ENCODE measurements at places on chromosomes 16 and 17.

DNA sequence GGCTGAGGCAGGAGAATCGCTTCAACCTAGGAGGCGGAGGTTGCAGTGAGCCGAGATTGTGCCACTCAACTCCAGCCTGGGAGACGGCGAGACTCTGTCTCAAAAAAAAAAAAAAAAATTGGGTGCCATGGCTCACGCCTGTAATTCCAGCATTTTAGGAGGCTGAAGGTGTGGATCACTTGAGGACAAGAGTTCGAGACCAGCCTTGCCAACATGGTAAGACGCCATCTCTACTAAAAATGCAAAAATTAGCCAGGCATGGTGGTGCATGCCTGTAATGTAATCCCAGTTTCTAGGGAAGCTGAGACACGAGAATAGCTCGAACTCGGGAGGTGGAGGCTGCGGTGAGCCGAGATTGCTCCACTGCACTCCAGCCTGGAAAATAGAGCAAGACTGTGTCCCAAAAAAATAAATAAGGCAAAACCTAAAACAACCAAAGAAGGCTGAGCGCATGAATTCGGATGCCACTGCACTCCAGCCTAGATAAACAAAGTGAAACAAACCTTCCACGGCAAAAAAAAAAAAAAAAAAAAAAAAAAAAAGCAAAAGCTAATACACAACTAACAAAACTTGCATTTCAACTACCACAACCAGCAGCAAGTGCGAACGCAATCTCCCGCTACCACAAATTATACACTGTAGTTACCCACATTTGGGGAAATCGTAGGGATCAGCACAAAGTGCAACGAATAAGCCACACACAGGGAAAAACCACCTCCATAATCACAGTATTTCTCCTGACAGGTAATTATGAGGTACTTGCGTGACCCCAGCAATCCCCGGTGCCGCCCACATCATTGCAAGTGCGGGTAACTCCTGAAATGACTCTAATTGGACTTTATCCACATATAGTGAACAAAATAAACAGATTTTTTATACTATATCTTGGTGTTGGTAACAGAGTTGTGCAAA is 25.6 kb downstream of the TEX14 start:
- no peak for DNase-seq

- DNase-seq: no peak
Measured at GRCh38 chr16:31385680-31386079, 7.5 kb upstream of the ITGAD start.

DNA sequence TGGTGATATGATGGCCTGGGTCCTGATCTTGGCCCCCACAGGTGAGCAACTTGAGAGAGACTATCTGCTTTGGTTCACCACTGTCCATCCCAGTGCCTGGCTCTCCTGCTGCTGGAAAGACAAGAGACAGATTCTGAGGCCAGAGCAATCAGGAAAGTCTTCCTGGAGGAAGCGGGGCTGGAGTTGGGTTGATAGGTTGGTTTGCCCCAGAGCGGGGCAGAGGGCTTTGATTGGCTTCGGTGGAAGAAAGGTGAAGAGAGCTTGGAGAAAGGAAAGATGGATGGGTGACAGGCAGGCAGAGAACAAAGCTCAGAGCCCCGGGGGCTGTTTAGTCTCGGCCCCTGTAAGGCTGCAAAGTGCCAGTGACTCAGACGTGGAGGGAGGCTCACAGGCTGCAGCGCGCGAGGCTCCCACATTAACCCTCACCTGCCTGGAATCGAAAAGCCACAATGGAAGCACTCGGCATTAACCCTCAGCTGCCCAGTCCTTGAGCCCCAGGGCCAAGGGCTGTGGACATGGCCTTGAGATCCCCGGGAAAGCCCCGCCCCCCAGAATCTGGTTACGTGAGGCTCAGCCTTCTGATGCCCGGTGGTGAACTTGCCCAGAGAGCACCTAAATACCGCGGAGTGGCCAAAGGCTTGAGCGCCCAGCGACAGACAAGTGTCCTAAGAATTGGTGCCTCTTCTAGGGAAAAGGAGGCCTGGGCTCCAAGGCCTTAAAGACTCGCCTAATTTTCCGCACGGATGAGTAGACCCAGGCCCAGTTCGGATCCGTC is 996 bp upstream of the CPNE2 start:
- DNase-seq: no peak

DNA sequence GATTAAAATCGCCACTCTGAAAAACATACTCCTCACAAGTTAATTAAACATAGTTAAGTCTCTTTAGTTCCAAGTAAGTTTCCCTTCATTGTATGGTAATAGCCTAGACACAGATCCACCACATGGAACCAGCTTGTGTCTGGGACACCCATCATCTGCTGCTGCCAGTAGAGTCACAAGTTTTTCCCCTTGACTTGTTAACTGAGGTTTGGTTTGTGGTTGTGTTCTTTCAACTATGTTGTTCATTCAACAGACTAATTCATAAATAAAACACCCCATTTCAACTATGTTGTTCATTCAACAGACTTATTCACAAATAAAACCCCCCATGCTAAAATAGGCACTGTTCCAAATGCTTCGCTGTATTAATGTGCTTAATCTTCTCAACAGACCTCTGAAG is 24.4 kb downstream of the YWHAE start:
- DNase-seq: no peak

GRCh38 chr16:62548095-62548494 is 511.9 kb upstream of the CDH8 start:
- no peak for DNase-seq

DNA sequence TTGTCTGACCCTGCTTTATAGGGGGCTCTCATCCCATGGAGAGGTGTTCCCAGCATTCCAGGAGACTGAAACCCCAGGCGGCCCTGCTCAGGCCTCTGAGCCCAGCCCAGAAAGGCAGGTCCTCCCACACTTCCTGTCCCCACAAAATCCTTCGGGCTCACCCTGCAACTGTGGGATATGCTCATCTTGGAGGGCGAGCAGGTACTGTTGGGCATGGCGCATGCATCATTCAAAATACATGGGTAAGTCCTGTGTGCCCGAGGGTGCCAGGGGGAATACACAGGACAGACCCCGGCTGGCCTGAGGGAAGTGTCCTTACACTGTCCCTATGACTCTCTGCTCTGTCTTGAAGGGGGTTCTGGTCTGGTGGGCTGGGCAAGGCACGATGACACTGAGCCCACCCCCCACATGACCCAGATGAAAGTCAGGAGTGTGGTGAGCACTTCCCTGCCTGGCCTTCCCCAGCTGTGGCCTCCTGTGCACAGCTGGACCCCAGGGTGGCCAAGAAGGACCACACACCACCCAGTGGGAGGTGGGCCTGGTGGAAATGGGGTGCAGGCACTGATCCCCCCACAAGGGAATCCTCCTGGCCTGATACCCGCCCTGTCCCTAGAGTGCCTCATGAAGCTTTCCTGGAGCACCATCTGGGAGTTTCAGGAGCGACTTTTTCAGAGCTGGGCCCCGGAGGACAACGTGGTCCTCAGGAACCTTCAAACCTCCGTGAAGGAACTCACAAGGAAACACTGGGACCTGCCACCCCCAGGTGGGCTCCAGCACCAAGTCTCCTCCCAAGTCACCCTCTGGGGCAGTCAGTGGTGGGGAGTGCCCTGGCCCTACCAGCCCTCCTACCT is 46.7 kb downstream of the USP22 start:
- DNase-seq: no peak

DNA sequence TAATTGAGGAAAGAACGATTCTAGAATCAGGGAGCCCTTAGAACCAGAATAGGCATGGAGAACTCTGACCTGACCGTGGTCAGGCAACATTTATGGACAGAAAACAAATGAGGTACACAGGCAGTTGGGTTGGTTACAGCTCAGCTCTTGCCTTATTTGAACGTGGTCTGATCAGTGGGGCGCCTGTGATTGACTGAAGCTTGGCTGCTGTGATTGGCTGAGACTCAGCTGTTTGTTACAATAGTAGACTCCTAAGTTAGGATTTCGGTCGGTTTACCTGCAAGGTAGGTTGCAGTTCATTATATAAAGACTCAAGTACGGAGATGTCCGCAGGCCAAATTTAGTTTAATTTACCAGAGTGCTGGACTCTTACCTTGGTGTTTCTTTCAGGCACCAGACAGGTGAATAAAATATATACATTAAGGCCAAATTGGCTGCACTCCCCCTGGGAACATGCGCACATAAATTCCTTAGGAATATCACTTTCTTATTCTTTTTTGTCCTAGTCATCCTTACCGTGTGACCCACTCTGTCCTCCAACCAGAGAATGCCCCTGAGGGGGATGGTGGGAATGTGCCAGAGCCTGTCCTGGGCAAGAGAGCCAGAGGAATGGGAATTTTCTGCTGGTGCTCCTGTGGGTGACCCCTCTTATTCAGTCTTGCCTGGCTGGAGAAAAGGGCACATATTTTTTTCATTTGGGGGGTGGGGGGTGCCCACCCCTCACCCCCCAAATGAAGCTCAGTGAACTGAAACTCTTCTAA is 7.5 kb upstream of the CSNK2A2 start:
- DNase-seq: no peak

DNA sequence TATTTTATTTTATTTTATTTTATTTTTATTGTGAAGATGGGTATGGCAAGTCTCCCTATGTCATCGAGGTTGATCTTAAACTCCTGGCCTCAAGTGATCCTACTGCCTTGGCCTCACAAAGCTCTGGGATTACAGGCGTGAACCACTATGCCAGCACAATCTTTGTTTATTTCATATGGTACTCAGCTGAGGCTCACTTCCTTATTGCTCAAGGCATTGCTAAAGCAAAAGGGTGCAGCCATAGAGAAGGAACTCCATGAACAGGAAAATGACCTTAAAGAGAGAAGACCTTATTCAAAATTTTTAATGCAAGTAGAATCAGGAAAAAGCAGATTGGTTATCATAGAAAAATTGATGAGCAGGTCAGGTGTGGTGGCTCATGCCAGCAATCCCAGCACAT is 110.6 kb upstream of the RBBP6 start:
- peak; percentile 51 for DNase-seq

- DNase-seq: no peak
Measured at GRCh38 chr17:75561927-75562603, 25.5 kb upstream of the MYO15B start.

GRCh38 chr17:61353615-61354014 is 46.0 kb upstream of the TBX2 start:
- DNase-seq: no peak

DNA sequence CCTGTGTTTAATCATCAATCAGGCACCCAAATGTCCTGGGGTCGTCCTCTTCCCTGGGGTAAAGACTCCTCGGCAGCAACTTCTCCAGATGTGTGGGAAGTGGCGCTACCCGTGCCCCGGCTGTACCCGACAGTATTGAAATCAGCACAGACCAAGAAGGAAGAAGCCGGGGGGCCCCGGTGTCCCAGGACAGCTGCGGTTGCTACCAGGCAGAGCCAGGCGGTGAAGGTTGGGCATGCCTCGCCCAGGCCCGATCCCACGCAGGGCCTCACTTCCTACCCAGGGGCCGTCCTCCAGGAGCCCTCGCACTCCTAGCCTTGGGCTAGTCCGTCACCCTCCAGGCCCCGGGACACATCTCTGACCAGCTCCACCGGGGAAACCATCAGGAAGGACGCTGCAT is 9.0 kb upstream of the CCDC154 start:
- no peak for DNase-seq

GRCh38 chr17:50328363-50329325 is 17.3 kb upstream of the XYLT2 start:
- no peak for DNase-seq

DNA sequence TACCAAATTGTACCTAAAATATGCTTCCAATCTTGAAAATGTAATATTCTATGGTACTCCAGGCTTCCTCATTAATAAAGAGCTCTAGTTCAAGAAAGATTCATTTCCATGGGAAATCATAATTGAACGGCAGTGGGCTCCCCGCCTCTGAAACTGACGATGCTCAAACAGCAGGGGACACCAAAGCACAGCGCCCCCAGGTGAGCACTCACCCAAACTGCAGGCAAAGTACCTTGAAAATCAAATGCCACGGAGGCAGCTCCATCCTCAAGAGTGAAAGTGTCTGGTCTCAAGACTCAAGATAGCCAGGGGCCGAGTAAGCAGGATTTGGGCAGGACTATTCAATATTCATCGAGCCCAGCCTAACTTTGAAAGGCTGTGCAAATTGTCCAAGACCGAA is 217.4 kb upstream of the TNRC6C start:
- peak; percentile 45 for DNase-seq

- no peak for DNase-seq
Measured at GRCh38 chr17:46931596-46931995, 8.6 kb downstream of the GOSR2 start.

GRCh38 chr16:660459-661183 is 7.3 kb upstream of the RHOT2 start:
- peak; percentile 95 for DNase-seq

GRCh38 chr17:72671016-72671415 is 421.5 kb downstream of the SLC39A11 start:
- no peak for DNase-seq
